Endodermal cell (in vitro differentiated cells): ENCODE measurements at places on chromosomes 3 and 15.

DNA sequence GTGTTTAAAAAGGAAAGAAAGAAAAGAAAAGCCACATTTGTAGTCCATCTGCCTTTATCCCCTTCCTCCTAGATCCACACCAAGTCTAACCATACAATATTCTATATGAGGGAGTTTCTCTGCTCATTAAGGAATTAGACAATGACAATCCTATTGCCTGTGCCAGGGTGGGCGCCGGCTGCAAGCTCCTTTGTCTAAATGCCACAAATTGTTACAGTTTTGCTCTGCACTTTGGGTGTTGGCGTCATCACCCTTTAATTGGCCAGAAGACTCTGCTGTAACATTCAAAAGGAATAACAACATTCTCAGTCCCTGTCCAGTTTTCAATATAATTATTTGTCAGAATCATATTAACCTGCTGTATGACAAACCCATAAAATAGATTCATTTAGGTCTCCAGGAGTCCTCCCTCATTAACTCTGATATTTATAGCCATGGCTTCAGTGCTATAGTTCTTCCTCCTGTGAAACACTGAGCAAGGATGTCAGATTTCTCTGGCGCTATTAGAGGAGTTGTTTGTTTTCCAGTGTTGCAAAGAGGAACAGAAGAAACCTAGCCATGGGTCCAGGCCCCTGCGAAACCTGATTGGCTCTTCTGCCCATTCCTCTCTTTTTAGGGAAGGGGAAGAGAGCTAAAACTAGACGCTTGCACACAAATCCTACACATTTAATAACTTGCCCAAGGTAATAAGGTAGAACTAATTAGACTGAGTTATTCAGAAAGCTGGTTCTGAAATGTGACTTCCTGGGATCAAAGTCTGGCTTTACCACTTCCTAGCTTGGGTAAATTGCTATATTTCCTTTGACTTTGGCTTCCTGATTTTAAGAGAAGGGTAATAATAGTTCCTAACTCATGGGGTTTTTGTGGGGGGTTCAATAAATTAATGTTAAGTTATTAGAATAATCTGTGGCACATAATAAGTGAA, 112.4 kb downstream of the CD47 start:
- no peak for DNase-seq

DNA sequence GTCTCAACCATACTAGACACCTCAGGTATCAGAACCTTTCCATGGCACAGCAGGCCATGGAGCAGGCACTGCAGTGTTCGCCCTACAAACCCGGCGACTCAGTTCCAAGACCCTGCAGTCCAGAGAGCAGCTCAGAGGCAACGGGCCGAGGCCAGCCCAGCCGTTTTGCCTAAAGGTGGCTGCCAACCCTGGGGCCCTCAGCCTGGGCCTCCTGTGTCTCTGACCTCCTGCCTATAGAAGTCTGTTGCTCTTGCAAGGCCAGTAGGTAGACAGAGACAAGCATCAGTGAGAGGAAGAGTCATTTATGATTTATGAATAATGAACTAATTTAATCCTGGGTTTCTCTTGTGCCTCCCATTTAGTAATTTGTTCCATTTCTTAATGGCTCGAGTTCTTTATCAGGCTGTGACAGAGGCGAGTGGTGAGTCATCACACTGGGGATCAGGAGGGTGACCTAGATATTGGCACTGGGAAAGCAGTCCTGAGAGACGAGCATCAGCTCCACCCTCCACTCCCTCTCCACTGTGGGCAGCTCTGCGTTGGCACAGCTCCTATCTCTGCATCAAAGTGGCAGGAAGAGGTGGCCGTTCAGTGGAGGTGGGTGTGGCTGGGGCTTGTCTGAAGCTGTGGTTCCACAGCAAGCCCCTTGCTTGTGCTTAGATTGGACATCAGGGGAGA, 79.8 kb downstream of the ABHD5 start:
- DNase-seq: no peak

DNA sequence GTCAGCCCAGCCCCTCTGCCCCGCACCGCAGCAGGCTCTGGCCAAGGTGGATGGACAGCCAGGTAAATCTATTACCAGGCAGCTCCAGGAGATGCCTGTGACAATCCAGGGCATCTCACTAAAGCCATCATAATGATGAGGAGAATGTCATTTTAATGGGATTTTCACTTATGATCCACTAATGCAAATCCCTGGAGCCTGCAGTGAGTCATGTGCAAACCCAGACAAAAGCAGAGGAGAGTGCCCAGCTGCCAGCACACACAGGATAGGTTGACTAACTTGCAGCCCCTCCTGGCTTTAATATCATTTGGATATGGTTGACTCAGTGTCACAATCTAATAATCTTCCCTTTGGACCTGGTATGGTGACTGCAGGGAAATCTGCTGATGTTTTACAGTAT, 206.9 kb upstream of the TRIM42 start:
- no peak for DNase-seq

DNA sequence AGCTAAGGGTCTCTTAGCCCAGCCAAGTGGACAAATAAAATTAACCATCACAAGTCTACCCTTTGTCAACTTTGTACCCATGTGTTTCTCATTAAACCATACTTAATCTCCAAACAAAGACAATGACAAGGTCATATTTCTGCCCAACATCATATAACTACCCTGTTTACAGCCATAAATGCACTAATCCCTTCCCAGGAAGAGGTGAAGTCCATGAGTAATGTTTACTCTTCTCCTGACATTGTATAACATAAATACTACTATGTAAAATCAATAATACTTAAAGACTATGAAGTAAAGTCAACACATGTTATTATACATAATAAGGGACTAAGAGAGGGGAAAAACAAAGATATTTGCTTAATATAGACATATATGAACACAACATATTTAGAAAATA, 38.5 kb upstream of the FAN1 start:
- DNase-seq: no peak

DNA sequence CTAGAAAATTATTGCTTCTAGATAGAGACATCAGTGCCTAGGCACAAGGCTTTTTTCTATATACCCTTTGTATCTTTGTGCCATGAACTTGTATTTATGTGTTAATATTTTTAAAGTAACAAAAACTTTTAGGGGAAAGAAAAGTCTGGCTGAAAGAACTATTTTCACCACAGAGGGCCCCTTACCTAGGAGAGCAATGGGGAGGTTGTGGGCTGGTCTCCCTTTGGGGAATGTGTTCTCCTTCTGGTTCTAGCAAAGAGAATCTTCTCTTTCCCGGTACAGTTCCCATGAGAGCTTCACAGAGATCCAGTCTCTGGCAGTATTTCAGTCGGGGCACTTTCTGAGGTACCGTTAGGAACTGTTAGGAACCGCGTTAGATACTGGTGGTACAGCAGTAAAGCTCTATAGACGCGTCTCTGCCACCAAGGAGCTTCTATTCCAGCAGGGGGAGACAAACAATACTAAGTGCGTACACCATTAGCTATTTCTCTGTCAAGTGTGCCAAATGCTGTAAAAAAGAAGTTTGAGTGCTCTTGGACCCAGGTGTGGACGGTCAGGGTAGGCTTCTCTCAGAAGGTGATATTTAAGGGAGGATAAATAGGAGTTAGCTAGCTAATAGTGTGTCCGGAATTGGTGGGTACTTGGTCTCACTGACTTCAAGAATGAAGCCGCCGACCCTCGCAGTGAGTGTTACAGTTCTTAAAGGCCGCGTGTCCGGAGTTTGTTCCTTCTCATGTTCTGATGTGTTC, 4.6 kb upstream of the EPB42 start:
- DNase-seq: peak; percentile 76

- DNase-seq: peak; percentile 81
Observed at GRCh38 chr3:122021811-122022401, at the start of gene ILDR1. TSS of gene ILDR1 (minus strand) at chr3:122022247. CDS start at chr3:122022077, 170 bp downstream.

DNA sequence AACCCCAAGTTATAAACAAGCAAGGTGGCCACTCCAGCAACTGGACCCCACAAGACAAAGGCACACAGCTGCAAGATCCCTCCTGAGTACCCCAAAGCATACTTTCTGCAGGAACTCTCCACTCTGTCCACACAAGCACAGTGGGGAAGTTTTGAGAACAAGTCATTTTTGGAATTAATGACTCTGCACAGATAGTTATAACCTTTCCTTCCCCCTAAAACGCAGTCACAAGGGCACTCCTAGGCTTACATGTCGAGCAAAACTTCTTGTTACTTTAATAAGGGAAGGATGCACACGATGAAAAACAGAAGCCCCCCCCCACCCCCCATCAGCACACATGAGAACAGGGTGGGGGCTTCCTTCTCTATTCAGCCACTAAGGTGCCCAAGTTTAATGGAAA, 1.2 kb downstream of the STIMATE start:
- DNase-seq: no peak

- no peak for DNase-seq
Observed at GRCh38 chr3:79111375-79112052, 656.3 kb downstream of the ROBO1 start.

- no peak for DNase-seq
Observed at GRCh38 chr3:43210049-43211027, 76.0 kb upstream of the SNRK start.

DNA sequence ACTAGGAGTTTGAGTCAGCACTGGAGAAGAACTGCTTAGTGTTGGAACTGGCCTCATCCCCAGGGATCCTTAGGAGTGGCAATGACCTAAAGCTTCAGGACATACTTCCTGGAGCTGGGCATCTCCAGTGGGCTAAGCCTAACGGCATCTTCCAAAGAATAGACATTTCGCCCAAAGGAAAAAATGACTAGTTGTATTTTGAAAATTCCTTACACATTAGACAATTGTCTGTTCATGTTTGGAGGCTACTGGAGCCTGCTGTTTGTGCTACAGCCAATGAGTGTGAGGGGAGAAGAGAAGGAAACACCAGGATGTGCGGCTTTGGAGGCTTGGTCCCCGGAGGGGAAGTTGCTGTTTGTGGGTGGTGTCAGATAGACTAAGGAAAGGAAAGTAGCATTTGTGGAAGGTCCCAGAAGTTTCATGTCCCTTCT, 77.6 kb downstream of the POLR2M start:
- no peak for DNase-seq

- no peak for DNase-seq
Observed at GRCh38 chr3:45861043-45861719, 19.3 kb upstream of the LZTFL1 start.

GRCh38 chr15:31523027-31523654, 196.5 kb downstream of the KLF13 start:
- no peak for DNase-seq

DNA sequence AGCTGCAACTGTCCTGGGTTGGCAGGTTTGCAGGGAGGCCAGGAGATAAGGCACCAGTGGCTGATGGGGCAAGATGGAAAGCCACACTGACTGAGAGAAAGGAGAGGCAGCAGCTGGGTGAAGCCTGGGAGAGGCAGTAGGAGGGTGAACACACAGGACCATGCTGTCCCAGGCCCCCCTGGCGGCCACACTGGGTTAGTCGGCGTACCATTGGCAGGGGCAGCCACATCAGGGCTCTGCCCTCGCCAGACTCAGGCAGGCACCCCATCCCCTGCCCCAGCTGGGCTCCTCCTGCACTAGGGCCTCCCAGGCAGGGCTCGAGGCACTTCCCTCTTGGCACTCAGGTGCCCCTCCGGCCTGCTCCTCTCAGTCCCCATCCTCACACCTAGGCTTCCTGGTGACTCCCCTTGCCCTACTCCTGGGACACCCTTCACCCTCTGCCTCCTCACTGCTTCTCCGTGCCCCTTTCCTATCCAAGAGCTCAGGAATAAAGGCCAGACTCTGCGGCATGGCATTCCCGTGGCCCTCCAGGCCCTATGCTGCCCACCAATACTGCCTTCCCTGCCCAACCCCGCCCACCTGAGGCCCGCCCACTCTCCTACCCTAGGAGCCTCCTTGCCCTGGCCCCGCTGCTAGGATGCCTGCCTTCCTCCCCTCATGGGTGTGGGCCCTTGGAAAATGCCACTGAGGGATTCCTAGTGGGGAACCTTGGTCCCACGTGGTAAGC, 28.7 kb upstream of the DUSP7 start:
- DNase-seq: peak; percentile 78

DNA sequence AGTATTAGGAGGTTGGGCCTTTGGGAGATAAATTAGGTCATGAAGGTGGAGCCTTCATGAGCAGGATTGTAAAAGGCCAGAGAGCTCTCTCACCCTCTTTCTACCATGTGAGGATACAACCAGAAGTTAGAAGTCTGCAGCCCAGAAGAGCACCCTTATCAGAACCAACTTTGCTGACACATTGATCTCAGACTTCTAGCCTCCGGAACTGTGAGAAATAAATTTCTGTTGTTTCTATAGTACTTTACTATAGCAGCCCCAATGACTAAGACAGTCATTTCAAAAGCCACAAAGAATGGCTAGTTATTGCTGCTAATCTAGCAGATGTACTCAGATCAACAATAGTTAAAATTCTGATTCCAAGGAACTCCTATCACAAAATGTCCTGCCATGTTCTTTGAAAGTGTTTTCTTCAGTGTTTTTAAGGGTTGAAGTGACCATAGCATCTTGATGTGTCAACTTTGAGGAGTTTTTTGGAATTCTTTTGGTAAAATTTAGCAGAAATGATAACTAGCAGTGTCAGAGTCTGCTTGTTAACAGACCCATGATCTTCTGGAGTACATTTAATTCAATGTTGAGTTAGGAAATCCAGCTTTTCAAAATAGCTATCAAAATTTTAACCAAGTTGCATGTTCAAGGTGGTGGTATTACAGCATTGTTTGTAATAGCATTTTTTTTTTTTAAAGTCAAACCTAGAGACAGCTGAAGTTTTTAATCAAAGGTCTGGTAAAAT, 10.3 kb downstream of the DZIP3 start:
- DNase-seq: no peak

DNA sequence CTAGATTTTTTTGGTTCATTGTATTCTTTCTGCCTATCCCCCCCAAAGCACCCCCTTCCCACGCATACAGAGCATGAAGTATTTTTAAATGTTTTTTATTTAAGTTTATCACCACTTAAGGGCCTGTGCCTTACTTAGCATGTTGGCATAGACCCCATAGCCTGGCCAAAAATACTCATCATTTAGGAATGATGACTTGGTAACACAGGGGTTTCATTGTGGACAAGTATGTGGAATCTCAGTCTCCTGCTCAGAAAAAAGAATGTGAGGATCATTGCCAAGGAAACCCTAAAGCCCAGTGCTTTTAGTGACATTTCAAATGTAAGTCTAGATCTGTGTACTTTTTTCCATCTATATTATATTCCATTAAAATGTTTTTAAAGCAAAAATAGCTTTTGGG, 146.3 kb downstream of the ALCAM start:
- no peak for DNase-seq

DNA sequence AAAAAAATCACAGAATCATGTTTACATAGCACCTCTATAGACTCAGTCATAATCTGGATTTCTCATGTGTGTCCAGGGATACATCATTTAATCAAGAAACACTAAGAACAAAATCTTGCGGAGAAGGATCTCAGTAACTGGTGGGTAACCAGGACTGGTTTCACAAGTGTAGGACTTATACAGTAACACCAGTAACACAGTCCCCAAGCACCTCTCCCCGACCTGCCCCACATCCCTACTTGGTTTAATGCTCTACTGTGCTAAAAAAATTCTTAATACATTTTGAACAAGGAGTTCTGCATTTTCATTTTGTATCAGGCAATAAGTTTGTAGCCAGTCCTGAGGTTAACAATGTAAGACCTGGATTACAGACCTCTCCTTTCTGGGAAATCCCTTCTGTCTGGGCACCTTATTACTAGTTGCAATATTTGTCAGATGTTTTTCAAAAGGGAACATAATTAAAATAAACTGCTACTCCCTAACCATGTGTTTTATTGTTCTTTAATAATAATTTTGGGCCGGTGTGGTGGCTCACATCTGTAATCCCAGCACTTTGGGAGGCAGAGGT, 57.6 kb upstream of the BBX start:
- no peak for DNase-seq
